ENCODE measurements at places on chromosomes 11 and 22.
A peak's percentile ranks its signal among the peaks of the same experiment; 100 is the strongest.

DNA sequence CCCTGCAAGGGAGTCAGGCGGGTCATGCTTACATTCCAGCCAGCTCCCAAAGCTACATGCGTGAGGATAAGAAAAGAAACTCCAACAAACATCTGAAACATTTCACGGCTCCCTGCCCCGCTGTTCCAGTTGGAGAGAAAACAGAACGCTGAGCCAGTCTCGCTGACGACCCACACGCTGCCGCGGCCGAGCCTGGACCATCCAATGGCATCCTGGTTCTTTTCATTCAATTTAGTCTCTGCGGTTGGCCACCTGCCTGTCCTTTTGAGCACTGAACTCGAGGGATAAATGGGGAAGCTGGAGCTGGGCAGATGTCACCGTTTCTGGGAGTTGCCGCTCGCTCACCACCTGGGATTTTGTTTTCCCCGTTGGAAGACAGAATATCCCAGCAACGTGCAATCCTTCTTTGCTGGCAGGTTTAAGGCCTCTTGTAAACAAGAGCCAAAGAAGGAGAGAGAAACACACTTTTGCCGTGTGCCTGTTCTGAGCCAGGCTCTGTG is 45.3 kb upstream of the SHISAL1 start:
- DNase-seq: no peak

DNA sequence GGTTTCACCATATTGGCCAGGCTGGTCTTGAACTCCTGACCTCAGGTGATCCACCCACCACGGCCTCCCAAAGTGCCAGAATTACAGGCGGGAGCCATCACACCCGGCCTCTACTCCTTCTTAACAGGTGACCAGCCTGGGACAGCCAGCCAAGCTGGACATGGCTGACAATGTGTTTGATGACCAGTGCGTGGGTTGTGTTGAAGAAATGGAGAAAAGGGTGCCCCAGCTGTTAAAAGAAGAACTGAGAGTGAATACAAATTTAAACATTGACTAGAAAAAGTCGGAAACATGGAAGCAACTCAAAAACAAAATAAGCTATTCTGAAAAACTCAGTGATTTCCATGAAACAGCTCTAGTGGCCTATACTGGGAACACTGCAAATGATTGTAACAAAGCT is 86.5 kb upstream of the CLPB start:
- DNase-seq: no peak

GRCh38 chr11:114090976-114091375 is 31.5 kb downstream of the ZBTB16 start:
- DNase-seq: no peak

GRCh38 chr11:116953530-116954285 is 116.3 kb upstream of the APOA1 start:
- no peak for DNase-seq

DNA sequence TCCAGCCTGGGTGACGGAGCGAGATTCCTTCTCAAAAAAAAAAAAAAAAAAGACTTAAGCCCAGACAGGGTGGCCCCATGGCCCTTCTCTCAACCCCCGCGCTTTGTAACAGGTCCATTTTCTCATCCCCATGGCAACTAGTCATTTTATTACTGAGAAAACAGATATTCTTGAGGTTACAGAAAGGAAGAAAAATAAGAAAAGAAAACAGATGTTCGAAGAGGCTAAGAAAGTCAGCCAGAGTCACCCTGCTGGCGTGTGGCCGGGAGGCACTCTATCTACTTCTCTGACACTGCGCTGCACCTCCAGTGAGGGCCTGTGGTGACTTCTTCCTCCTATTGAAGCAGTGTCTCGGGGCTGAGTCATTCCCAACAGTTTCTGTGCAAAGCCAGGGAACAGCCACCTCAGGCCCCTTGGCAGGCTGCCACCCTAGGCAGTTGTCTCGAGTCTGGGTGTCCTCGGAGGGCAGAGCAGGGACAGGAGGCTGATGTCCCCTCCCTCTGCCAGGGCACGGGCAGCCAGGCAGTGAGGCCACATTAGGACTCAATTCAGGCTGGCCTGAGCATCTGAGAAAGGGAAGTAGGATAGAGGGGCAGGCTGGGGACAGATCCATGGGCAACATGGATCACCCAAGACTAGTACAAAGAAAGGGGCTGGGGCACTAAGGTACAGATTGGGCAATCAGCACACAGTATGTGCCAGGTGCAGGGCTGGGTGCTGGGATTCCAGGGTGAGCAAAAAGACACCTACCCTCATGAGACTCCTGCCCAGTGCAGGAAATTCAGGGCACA is 16.4 kb upstream of the SYVN1 start:
- DNase-seq: no peak

- no peak for DNase-seq
Measured at GRCh38 chr11:1163911-1164735, 6.4 kb downstream of the MUC5AC start.

GRCh38 chr22:50456466-50457234 is 18.2 kb downstream of the SBF1 start:
- DNase-seq: no peak

DNA sequence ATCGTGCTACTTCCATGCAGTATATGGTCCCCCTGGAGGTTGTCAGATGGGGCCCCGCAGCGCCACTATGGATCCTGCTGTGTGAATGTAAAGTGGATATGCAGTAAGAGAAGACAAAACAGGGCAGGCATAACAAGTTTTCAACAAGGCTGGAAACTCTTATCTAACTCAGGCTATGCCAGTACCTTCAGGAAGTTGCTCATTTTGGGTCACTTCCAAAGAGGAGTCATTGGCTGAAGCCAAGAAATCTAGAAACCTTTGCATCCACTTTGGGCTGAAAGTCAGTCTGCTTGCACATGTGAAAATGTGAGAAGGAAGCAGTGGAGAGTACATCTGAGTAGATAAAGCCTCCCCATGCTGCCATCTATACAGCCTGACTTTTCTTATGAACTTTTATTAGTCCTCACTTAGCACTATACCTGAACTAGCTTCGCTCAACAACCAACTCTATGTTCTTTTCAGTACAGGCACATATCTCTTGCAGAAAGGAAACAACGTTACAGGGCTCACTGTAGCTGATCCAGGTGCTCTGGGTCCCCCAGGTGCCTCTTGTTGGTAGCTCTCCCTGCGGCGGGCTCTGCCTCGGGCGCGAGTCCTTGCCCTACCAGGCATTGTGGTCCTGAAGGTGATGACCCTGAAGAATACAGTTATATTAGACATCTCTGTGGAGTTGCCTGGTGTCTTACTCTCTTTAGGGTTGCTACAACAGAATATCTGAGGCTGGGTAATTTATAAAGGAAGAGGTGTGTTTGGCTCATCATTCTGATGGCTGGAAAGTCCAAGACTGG is 12.4 kb downstream of the PIWIL3 start:
- DNase-seq: no peak

DNA sequence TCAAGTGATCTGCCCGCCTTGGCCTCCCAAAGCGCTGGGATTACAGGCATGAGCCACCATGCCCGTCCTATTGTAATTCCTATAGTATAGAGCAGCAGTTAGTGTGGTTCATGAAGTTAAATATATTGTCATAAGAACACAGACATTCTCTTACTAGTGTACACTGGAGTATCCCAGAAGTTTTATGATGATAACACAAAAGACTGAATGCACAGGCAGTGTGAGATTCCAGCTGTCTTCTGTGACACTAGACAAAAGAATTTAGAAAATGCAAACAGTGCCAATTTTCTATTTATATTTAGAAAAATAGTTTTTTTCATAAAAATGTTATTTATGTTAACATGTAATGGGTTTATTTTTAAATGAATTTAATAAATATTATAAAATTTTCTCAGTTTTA is 39.4 kb upstream of the RBX1 start:
- DNase-seq: no peak

DNA sequence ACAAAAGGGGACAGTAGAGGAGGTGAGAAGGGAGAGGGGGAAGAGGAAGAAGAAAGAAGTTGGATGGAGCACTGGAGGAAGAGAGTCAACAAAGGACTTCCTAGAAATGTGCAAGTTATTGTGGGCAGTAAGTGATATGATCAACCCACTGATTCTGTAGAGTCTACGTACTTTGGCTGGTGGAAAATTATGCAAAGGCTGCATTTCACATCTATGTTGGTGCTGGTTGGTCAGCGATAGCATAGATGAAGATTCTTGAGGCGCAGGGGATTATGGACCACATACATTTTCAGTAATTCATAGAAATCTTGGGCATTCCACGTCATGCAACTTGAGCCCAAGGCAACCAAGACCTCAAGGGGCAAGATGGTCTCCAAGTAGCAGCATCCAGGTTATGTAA is 12.6 kb upstream of the BIRC3 start:
- no peak for DNase-seq

GRCh38 chr11:103070142-103070541 is 21.8 kb downstream of the DCUN1D5 start:
- DNase-seq: no peak

- no peak for DNase-seq
Measured at GRCh38 chr11:111978028-111978771, 41.1 kb downstream of the DIXDC1 start.

DNA sequence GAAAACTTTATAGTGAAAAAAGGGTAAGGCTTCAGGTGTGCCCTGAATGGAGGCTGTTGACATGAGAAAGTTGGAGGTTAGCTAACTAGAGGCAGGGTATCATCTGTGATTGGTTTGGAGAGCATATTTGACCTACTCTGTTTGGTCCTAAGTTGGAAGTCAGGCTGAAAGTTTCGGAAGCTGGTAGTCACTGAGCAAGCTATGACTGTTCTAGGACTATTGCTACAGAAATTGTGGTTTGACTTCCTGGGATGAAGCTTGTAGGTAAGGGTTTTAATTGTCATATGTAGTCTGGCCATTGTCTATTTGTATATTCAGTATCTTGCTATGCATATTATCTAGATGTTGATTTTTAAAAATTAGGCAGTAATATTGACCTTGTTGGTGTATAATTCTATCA is 565.0 kb downstream of the TMEM135 start:
- no peak for DNase-seq

DNA sequence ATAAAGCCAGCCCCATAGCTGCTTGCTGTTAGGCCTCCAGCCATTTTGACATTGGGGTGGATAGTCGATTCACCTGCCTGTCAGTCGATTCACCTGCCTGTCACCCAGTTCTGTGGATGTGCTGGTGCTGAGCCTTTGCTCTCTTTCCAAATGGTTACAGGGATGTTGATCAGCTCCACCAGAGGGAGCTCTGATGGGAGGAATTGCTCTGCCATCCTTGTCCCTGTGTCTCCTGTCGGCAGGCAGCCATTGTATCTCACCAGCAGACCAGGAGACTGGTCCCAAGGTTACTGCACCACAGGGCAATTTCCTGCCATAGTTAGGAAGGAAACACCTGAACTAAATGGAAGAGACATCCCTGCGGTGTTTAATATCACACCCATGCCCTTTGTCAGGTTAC is 6.1 kb downstream of the MPEG1 start:
- DNase-seq: no peak

GRCh38 chr11:15772981-15773380 is 583.4 kb downstream of the SOX6 start:
- DNase-seq: no peak

DNA sequence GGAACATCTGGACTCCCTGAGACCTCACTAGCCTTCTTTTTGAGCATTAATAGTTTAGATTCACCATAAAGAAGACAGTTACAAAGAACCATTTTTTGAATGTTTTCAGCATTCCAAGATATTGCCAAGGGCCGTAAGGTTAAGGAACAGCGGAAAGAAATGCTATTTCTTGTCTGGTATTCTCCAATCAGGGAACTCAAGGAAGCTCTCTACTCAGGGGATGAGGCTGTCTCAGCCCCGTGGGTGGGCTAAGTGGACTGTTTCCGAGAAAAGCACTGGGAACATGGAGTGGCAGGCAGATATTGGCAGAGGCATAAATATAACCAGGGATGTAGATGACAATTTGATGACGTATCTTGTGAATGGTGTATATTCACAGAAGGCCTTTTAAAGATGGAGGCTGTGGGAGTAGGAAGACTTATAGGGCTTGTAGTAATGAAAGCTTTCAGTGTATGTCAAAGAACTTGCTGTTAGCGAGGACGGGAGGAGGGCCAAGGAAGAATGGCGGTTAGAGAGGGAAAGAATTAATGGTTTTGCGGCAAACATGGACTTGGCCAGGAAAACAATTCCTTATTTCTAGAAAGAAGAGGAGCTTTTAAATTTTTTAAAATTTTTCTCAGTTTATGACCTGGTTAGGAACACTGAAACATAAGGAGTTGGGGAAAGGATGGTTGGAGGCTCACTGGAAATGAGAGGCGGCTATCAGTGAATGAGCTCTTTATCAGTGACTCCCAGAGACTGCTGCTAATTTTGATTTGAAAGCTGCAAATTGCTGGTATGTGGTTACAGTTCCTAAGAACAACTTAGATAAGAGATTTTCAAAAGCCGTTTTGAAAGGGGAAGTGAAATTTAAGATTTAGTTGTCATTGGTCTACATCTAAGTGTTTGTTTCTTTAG is 64.6 kb downstream of the ST3GAL4 start:
- DNase-seq: no peak

- DNase-seq: peak; percentile 30
Measured at GRCh38 chr22:39236321-39237317, 8.2 kb downstream of the PDGFB start.

DNA sequence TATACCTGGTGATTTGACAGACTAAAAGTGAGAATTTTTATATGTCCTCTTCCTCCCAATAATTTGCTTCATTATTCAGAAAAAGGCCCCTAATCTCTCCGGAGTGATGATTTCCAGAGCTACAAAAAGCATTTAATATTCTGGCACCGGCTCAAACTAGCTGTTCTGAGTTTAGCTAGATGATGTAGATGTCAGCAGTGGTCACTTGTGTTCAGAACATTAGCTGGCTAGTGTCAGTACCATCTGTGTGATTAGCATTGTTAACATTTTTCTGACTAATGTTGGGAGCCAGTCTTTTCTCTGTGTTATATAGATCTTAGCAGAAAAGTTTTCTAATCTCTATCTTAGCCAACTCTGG is 68.7 kb upstream of the RRM1 start:
- DNase-seq: no peak

DNA sequence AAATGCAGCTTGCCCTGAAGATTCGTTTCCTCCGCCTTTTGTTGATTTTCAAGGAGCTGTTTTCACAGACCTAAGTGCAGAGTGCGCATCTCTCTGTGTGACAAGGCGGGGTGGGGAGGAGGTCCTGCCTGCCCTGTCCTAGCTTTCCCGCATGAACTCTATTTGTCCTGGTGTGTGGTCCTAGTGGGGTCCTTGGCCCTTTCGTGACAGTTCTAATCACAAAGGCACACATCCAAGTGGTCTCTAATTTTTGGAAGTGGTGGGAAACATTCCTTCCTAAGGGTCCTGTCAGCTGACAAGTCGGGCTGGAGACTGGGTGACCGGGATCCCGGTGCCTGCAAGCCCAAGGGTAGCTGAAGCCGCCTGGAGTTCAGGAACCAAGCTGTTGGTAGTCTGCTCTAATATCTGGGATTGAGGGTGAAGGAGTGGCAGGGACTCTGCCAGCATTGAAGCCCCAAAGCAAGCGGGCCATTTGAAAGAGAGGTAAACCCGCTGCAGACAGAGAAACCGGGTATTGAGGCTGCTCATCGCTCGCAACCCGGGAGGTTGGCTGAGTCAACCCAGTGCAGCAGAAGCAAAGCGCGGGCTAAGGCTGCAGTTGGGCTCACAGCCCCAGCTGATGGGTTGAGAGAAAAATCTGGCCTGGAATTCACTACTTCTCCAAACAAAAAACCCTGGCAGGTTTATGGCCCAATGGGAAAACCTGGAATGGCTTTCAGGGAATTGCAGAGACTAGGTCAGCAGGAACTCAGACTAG is 28.1 kb upstream of the FBXO3 start:
- no peak for DNase-seq
